ENCODE measurements at places on chromosomes 5 and 9. TPM values are rescaled to one million over a fixed set of nuclear protein-coding genes. Genes with fewer than 3 reads are reported as not detected.
A peak's percentile ranks its signal among the peaks of the same experiment; 100 is the strongest.

The CNTFR gene
- not detected for total RNA-seq

The RPL35 gene
- total RNA-seq = 2,922 TPM

The IL9 gene
- total RNA-seq = not detected

The LEAP2 gene
- total RNA-seq = 0.71 TPM

The CDH9 gene
- total RNA-seq = not detected

The FYB1 gene
- total RNA-seq = not detected

The NOL6 gene
- total RNA-seq = 105 TPM

The GPR150 gene
- not detected for total RNA-seq

The MSMP gene
- total RNA-seq = not detected

The GRXCR2 gene
- not detected for total RNA-seq

DNA sequence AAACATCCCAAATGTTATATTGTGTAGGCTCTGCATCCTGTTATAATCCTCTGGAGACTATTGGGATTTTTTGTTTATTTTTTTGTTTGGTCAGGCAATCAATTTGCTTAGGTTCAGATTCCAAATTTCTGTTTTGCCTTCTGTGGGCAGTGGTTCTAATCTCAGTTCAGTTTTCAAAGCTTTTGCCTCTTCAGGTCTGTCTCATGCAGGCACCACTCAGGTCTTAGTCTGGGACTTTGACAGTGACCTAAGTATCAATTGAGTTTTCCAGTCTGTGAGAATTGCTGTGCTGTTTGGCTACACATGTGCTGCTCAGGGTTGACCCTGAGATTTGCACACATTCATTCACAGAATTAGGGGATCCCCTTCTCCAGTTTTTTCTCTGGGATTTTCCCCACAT is 14.1 kb downstream of the SNX2 start:
- no peak for DNase-seq

DNA sequence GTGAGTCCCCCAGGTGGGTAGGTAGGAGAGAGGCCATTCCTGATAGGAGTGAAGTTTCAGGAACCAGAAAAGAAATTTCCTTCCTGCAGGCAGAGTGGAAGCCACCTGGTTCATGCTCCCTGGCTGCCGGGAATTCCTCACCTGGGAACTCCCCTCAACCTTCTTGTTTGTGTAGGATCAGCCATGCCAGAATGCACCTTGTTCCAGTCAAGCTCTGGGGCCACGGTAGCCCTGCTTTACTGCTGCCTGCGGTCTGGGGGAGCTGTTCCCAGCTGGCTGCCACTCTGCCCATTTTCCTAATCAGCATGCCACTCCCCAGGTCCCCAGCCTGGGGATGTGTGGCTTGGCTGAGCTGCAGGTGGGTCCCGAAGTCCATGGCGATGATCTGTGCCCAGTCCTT is 18.7 kb upstream of the B4GALT1 start:
- peak; percentile 41 for DNase-seq

DNA sequence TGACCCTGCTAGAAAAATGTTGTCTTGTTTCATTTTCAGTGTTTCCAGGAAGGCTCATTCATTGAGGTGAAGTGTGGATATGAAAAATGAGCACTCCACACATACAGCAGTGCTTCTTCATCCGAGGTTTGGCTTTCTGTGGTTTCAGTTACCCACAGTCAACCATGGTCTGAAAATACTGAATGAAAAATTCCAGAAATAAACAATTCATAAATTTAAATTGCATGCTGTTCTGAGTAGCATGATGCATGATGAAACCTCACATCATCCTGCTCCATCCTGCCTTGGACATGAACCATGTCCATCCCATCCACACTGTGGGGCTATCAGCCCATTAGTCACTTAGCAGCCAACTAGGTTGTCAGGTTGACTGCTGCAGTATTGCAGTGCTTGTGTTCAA is 10.4 kb upstream of the SLC45A2 start:
- no peak for DNase-seq

DNA sequence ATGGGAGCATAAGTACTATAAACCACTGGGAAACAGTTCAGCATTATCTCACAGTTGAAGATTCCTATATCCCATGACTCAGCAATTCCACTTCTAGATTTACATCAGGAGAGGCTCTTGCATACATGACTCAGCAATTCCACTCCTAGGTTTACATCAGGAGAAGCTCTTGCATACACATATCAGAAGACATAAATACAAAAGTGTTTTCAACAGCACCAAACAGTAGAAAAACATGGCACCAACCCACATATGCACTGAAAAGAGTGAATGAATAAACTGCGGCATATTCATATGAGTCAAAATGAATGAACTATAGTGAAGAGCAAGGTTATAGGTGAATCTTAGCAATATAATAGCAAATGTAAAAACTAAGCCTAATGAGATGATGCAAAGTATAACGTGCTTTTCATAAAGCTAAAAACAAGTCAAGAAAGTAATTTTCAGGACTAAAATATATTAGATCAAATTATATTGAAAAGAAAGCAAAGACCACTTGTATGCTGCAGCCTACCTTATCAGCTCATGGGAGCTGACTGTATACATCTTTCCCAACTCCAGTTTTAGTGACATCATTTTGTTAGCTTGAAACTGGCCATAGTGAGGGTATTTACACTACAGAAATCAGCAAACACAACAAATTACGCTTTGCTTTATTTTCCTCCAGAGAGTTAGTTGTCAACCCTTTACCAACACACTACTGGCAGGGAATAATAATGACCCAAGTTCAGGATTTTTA is 95.8 kb downstream of the ANKRD18B start:
- DNase-seq = peak; percentile 54

GRCh38 chr9:676780-677438 is 164.6 kb upstream of the DMRT1 start:
- DNase-seq = no peak

DNA sequence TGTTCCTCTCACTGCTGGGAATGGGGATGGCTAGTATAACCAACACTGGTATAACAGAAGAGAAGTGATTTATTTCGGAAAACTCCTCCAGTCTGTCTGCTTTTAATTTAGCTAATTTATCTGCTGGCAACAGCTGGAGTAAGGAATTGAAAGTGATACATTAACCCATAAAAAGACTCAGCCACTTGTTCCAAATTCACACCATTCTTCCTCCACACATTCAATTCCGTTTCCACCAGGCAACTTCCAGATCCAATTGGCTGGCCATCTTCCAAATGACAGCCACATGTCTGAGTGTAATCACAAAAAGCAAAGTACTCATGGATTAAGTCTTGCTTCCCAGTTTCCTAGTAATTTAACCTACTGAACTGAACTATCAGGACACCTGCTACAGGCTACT is 77.1 kb upstream of the RETREG1 start:
- no peak for DNase-seq

- no peak for DNase-seq
These were observed 16.6 kb downstream of the ALDH1A1 start for GRCh38 chr9:72936266-72936665.

DNA sequence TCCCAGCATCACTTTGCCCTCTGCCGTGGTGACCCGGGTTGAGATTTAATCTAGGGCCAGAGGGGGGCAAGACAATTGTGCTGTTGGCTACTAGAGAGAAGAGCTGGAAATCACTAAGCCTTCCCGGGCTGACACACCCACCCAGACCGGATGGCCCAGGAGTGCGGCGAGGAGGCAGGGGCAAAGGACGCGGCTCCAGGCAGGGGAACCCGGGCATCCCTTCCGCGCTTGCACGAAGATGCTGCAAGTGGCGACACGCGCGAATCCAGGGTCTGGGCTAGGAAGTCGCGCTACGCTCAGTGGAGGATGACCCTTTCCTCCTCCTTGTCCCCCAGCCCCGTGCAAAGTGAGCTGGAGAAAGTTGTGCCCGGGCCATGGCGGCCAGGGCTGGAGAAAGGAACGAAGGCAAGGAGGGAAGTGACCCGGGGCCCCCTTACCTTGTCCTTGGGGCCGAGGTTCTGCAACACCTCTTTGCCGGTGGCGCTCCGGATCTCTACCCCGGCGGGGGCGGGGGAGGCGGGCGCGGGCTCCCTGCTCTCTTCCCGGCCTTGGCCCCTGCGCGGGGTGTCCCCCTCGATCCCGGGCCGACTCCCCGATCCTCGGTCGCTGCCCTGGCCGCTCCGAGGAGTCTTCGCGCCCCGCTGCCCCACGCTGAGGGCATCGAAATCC is 693 bp downstream of the DPYSL3 start:
- DNase-seq = no peak

DNA sequence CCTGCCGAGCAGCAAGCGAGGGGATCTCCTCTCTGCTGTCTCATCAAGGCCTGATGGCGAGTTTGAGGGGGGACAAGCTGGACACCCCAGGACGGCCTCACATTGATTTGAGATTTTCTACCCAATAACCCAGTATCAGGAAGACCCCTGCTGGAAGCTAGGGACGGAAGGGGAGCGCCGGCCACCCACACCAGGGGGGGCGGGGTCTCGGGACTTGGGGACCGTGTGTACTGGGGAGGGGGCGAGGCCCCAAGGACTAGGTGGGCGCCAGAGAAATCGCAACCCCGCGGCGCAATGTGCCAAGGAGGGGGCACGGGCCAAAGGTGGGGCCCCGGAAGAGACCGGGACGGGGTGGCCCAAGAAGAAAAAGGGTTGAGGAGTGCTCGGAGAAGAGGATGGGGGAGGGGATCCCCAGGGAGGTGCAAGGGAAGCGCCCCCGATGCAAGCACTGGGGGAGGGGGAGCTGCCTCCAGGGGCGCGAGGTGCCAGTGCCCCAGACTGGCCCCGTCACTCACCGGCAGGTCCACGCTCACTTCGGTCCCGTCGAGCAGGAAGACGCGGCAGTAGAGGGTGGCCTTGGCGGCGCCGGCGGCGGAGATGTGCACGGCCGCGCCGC is 1.1 kb downstream of the EPB41L4B start:
- no peak for DNase-seq

- no peak for DNase-seq
These were observed 15.6 kb upstream of the CARD19 start for GRCh38 chr9:93080406-93080805.

- DNase-seq = peak; percentile 92
These were observed 9.8 kb downstream of the PIK3R1 start for GRCh38 chr5:68225188-68225910.

DNA sequence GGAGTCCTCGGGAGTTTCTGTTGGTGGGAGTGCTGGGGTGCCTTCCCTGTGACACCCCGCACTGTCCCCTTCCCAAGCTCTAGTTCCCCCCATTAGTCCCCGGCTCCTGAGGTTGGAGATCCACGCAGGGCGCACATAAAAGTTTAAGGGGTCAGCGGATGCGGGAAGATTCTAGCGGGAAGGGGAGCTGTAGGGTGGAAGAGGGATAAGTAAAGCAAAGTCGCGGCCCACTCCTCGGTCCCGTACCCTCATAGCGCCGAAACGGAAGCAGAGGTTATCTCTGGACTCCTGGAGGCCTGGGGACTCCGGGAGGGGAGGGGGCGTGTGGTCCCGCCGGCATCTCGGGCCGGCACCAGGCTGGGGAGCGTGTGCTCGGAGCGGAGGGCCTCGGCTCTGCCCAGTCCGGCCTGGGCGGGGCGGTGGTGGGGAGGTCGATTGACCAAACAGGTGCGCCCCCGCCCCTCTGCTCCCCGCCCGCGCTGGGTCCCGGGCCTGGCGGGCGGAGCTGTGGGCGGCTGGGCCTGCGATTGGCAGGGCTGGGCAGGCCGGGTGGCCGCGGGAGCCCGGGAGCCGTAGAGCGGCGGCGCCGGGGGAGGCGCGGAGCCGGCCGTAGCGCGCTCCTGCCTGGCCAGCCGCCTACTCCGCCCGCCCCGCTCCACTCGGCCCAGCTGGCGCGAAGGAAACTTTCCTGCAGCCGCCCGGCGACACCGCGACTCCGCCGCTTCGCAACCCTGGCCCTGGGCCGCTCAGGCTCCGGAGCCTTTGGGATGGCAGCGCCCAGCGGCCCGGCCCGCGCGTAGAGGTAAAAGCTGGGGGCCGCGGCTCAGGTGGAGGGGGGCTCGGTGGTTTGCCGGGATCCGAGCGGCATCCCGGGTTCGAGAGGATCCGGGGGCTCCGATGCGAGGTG is 52.2 kb upstream of the DAB2IP start:
- no peak for DNase-seq

GRCh38 chr5:159509002-159509660 is 178.8 kb upstream of the IL12B start:
- DNase-seq = no peak

- DNase-seq = no peak
These were observed 19.8 kb downstream of the COL27A1 start for GRCh38 chr9:114174876-114175771.

DNA sequence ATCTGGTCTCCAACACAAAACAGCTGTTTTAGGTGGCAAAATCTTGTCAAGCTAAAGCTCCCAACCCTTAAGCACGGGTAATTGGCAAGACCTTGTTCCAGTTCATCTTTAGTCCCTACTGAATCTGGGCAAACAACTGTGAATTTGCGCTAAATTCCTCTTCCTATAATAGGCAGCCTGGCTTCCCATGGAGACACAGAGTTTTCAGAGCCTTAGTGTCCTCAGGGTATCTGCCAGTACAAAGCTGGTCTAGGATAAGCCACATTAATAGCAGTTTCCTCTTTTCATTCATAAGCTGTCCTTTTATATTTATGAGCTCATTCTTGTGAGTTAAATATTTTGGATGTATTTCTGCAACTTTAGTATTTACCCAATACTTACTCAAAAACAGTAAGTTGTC is 59.5 kb downstream of the FGF10 start:
- no peak for DNase-seq

- DNase-seq = no peak
These were observed 53.9 kb upstream of the POMT1 start for GRCh38 chr9:131448818-131449217.

DNA sequence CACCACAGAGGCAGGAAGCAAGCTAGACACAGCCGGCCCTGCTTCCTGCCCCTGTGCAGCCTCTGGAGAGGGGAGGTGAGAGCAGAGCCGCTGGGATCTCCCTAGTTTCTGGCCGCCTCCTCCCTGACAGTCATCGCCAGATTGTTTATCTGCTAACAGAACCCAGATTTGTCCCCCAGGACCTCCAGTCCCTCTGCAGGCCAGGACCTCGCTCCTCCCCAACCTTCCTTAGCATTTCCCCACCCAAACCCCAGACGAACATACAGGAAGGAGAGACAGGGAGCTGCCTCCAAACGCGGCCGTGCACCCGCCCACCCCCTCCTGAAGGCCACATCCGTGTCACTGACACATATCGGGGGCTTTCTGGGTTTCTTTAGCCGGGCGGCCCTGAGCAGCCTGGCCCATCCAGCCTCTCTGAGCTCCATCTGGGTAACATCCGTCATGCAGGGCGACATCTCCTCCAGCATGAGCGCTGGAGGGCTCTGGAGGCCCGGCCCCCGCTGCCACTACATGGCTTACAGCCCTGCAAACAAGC is 47.5 kb downstream of the DBH start:
- no peak for DNase-seq

GRCh38 chr9:105392531-105392930 is 55.3 kb upstream of the FSD1L start:
- no peak for DNase-seq
